ENCODE measurements at places on chromosomes 3 and 15.

- no peak for DNase-seq
These were observed 887.0 kb downstream of the ROBO1 start for GRCh38 chr3:78880603-78881461.

DNA sequence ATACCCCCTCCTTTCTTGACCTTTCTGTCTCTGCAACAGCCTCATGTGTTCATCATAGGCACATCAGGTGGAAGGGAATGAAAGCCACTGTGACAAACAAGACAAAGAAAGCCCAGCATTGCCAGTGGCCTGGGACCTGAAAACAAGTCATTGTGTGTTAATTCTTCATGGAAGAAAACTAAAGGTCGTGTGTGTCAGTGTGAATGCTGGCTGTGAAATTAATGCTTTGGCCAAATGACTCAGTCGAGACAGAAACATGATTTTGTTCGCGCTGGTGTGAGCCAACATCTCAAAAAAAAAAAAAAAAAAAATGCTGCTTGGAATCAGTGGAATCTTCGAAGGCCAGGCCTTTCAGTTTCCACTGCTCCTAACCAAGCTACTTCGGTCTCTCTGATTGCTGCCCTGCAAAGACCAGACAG is 386.5 kb upstream of the PROK2 start:
- DNase-seq, result no peak

DNA sequence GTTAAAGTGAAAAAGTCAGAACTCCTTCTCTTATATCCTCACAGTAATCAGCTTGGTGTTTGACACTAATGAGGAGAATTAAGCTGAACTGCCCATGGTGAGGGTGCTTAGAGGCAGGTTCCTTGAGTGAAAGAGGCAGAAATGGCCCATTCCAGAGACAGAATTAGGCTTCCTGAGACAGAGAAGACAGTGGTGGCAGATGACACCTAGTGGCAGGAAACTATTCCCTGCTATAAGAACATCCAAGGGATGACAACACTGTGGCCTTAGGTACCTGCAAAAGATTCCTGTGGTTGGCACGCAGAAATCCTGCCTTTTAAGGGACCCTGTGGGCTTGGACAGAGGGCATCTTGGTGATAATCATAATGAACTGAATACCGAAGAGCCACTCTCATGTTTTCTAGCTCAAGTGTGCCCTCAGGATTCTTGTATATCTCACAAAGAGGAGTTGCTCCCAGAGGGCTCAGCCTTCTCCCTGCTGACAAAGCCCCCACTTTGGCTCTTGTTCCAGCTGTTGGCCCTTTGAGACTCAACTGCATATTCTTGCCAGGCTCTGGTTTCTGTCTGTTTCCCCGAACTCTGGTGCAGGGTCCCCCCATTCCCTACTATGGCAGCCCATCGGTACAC is 56.0 kb downstream of the KBTBD12 start:
- no peak for DNase-seq

GRCh38 chr3:36876181-36876936 is 68.5 kb downstream of the TRANK1 start:
- DNase-seq, result no peak

DNA sequence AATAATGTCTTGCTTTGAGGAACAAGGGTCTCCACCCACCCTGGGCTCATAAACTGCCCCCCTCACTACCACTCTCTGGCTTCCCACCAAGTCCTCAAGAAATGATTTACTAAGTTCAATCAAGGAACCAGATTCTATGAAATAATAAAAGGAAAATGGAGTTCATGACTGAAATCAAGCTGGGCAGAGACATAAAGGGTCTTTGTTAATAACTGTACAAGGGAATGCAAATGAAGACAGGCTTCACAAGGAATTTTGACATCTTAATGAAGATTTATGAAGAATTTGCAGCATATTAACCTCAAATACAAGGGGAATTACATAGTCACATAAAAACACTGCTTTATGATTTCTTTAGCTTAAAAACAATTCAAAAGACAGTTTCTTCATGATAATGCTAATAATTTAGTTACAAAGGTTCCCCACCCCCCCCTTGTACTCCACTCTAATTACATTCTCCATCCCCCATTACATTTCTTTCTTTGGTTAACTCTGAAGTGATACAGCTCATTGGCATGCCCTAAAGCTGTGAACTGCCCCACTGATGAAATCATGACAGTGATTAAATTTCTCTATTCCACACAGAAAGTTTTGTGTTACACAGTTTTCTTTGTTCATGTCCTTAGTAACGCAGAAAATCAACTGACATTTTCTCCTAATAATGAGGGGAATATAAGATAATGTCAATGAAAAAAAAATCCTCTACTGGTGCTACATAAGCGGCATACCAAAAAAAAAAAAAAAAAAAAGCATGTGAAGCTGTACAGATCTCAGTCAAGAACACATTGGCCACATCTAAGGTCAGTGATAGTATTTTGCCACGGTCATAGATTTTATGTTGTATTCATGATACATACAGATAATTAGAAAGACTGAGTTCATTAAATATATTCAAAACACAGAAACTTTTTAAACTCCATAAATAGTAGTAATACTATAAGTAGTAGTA is 54.4 kb downstream of the WWTR1 start:
- DNase-seq, result no peak

DNA sequence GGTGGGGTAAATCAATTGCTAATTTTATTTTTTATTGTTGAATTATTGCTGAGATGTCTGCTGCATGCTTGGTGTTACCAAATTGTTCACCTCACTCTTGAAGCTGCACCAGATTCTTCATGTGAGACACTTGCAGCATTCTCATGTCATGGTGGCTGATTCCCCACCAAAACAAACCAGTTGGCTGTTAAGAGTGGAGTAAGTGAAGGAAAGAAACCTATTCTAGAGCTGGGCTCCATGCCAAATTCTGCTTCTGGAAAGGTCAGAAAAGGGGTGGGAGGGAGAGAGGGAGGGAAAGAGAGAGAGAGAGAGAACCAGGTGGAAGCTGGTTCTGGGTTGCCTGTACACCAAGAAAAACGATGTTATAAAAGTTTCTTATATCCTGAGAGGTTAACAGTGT is 317.5 kb upstream of the THRB start:
- DNase-seq, result no peak

DNA sequence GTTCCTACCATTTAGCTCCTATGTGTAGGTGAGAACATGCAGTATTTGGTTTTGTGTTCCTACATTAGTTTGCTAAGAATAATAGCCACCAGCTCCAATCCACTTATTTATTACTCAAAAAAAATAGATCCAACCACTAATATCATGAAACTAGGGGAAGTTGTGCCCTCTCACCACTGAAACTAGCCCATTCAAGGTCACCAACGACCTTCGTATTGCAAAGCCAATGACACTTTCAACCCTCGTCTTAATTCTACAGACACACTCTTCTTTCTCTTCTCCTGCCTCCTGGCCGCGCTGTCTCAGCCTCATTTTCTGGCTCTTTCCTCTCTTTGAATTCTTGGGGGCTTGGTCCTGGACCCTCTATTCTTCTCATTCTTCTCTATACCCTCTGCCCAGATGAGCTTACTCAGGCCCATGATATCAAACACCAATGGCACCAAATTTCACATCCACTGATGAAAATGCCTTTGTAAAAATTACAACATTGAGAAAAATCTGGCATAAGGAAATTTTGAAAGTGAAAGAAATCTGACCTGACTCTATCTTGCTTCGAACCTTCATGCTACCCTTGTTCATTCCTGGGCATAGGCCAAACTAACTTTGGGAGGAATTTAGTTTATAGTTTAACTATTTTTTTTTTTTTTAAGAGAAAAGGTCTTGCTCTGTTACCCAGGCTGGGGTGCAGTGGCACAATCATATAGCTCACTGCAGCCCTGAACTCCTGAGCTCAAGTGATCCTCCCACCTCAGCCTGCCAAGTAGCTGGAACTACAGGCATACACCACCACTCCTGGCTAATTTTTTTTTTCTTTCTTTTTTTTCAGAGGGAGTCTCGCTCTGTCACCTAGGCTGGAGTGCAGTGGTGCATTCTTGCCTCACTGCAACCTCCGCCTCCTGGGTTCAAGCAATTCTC is 25.4 kb upstream of the LIMD1 start:
- no peak for DNase-seq

DNA sequence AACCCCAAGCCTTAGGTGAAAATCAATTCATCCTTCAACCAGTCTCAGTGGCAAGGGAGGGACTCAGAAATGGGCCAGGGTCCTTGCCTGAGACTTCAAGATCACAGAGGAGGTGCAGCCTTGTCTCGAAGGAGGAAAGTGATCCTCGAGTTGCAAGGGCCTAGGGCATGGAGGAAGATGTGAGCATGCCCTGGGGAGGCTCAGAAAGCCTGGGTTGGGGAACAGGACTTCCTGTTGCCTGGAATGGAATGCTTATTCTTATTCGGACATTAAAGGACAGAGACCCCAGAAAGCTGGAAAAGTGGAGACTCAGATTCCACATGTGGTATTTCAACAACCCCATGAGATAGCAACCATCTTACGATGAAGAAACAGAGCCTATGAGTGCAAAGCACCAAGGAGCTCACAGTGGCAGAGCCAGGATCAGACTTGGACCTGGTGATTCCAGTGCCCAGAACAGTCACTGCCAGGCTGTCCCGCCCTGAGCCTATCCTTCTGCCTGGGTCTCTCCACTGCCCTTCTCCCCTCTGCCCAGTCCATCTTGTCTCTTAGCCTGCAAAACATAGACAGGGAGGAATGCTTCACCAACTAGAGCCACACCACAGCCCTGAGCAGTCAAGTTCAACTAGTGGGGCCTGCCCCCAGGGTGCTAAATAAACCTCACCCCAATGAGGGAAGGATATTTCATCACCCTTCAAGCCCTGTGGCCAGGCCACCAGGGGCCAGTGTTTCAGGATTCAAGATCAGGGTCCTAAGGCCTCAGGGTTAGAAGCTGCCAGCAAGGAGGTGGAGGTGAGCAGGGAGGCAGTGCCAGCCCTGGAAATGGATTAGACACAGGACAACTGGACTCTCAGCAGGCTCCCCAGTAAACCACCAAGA is 21.9 kb downstream of the DAPK2 start:
- DNase-seq, result no peak

DNA sequence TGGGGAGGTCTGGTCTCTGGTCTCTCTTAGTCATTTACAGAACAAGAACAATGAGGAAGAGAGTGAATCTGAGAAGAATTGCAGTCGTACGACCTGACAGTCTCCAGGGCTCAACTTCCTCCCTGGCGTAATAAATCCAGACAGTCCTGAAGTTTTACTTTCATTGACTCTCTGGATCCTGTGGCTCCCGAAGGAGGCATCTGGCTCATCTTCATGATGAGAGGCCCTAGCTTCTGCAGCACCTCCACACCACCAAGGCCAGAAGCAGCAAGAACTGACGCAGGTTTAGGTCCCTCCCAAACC is 11.8 kb upstream of the CYFIP1 start:
- no peak for DNase-seq

DNA sequence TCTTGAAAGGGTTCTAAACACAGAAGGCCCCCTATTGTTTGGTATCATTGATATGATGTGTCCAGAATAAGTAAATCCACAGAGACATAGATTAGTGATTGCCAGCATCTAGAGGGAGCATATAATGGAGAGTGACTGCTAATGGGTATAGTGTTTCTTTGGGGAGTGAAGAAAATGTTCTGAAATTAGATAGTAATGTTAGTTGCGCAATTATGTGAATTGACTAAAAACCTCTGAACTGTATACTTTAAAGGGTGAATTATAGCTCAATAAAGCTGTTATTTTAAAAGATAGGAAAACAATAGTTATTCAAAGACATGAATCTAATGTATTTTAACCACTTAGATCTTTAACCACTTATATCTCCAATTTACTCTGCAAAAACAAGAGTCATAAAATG is 6.0 kb downstream of the SPICE1 start:
- DNase-seq, result no peak

- DNase-seq, result no peak
These were observed 59.4 kb downstream of the DAPK2 start for GRCh38 chr15:63986751-63987341.

GRCh38 chr3:186917512-186918312 is 12.6 kb upstream of the ST6GAL1 start:
- no peak for DNase-seq

GRCh38 chr15:52523647-52524046 is 5.0 kb downstream of the MYO5A start:
- no peak for DNase-seq

DNA sequence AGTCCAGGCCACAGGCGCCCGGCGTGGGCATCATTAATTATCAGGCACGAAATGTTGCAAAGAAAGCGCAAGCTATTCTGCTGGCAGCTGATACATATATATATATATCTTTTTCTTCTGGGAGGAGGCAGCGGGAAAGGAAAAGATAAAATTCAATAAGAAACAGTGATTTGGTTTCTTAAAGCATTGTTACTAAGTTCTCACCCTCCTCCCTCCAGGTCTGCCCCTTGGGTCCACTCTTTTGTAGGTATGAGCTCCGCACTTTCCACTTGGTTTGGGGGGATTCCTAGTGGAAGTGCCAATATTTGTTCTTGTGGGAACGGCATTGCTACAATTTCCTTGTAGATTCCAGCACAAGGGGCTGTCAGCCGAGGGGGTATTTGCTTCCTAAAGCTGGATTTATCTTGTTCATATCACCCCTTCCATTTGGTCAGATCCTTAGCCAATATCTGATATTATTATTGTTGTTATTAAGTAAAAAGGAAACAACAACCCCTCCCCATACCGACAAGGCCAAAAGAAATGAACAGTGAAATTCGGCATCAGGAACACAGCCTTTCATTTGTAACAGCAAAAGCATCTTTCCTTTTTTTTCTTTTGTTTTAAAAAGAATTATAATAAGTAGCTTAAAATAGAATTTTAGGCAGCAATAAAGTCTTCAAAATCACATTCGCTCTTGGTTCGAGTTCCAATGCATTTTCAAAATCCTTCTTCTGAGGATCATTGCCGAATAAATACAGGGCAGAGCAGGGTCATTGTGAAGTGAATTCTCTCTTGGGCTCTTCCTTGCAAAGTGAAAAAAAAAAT is 15.6 kb downstream of the ZIC1 start:
- no peak for DNase-seq

- no peak for DNase-seq
These were observed 37.4 kb downstream of the KLF15 start for GRCh38 chr3:126319701-126320295.

GRCh38 chr3:196193736-196194541 is 17.3 kb downstream of the ZDHHC19 start:
- no peak for DNase-seq

- DNase-seq, result no peak
These were observed 45.3 kb upstream of the SPESP1 start for GRCh38 chr15:68885070-68885469.

GRCh38 chr15:74060251-74060650 is 22.1 kb downstream of the GOLGA6A start:
- DNase-seq, result no peak
